Placental epithelial cell (primary cell): ENCODE measurements at places on chromosomes 4 and X. TPM values are rescaled to one million over a fixed set of nuclear protein-coding genes. Genes with fewer than 3 reads are reported as not detected.

The IGBP1 gene
- 59.4 and 167 TPM in 2 replicates for total RNA-seq

The SPATA18 gene
- total RNA-seq, result 14.9 and 20.1 TPM in 2 replicates

The GAGE12E gene
- not detected in 2 replicates for total RNA-seq

The SPRY1 gene
- 1.3 TPM in 1 of 2 replicates, not detected in the other for total RNA-seq

The CLTRN gene
- 0.43 and 0.79 TPM in 2 replicates for total RNA-seq

The VCX gene
- not detected in 2 replicates for total RNA-seq

The GBA3 gene
- 0.43 and 0.79 TPM in 2 replicates for total RNA-seq

The PABPC4L gene
- total RNA-seq, result 2.0 and 2.6 TPM in 2 replicates

The FAAH2 gene
- total RNA-seq, result under 0.01 and 0.11 TPM in 2 replicates

The UGT2B17 gene
- not detected in 2 replicates for total RNA-seq

The NAP1L3 gene
- 20.8 and 24.3 TPM in 2 replicates for total RNA-seq

The SNX25 gene
- 32.2 and 43.2 TPM in 2 replicates for total RNA-seq

The FMR1NB gene
- not detected in 2 replicates for total RNA-seq

The CLDN2 gene
- under 0.01 TPM in 1 of 2 replicates, not detected in the other for total RNA-seq

The ESX1 gene
- not detected in 2 replicates for total RNA-seq

The EDNRA gene
- total RNA-seq, result not detected in 2 replicates

The TMEM35A gene
- total RNA-seq, result not detected in 2 replicates

The COQ2 gene
- total RNA-seq, result 13.0 and 17.1 TPM in 2 replicates

The CLCN5 gene
- 23.9 and 29.8 TPM in 2 replicates for total RNA-seq

The TCEAL6 gene
- total RNA-seq, result not detected in 2 replicates

The CT45A2 gene
- not detected in 2 replicates for total RNA-seq

The LAMTOR3 gene
- total RNA-seq, result 27.9 and 56.1 TPM in 2 replicates

The XKRX gene
- 0.79 TPM in 1 of 2 replicates, not detected in the other for total RNA-seq
